Activated CD8-positive, alpha-beta memory T cell treated with anti-CD3 and anti-CD28 coated beads for 4 hours (primary cell): ENCODE measurements at places on chromosomes 6 and 20.

GRCh38 chr6:5230081-5230480 is 30.7 kb downstream of the LYRM4 start:
- DNase-seq, result no peak

- DNase-seq, result no peak
Observed at GRCh38 chr6:37389857-37390256, 36.1 kb downstream of the RNF8 start.

DNA sequence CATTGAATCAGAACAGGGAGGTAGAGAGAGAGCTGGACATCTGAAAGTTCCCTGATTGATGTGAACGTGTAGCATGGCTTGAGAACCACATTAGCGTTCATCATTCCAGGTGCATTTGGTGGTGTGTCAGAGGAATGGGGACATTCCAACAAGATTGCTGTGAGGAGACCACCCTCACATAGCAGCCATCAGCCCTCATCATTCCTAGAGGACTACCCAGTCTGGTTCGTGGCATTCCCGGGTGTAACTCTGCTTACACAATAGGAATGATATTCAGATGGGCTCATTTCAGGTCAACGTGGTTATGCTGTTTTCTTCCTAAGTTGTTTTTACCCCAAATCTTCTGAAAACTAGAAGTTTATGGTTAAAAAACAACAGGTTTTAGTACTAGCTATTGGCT is 62.2 kb upstream of the KLHL31 start:
- no peak for DNase-seq

DNA sequence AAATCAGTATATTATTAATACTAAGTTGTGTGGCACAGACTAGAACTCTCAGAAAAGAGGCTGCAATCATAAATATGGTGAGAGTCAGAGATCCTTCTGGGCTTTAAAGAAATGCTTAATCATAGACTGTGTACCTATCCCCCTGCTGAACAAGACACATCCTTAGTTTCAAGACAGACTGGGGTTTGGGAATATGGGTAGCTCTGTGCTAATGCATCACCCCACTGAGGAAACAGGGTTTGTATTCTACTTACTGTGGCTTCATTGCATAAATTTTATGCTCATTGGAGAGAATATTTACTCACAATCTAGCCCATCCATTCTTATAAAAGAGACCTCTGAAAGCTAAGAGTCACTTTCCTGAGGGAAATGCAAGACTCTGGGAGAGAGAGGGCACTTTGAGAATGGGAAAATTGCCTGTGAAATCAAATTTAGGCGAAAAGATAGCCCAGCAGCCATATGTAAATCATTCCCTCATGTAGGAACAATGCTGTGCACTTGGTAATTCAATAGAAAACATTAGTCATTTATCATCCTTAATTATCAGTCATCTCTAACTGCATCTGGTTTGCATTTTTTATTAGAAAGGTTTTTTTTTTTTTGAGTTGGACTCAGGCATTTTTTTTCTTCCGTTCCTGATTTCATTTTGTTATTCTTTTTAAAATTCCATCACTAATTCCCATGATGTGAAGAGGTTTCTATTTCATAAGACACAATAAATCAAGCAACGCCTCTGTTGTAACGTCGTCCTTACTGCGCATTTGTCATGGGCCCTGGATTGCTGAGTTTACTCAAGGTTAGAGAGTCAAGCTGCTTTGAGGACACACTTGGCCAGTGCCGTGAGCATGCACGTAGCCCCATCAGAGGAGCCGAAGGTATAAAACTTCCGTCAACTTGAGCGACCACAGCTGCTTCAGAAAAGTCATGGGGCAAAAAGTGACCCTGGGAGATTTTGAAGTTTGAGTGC is 91.8 kb downstream of the TRMT11 start:
- DNase-seq, result no peak

- no peak for DNase-seq
Observed at GRCh38 chr20:57024849-57025248, 241.6 kb downstream of the BMP7 start.
